ENCODE measurements at places on chromosomes 11 and 22. TPM values are rescaled to one million over a fixed set of nuclear protein-coding genes. Genes with fewer than 3 reads are reported as not detected.
A peak's percentile ranks its signal among the peaks of the same experiment; 100 is the strongest.

The FJX1 gene
- 2.1 TPM for total RNA-seq

DNA sequence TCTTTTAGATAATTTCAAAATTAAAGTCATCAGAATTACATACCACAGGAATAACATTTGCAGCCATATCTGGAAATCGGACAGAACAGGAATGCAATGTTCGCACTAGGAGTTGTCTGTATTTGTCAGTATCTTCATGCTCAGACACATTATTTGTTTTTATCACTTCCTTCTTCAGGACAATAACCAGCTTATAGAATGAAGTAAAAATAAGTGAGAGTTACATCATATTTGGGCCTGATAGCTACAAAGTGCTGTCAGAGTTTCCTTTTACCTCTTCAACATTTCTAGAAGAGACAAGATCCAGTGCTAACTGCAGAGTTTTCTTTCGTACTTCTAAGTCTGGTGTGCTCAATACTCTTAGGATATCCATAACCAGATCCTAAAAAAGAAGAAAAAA, 18.9 kb downstream of the COPB1 start:
- no peak overlapping the region for H3K4me3 ChIP-seq
- H3K27me3 ChIP-seq: no peaks in the 10 kb centered on the region
- no peak for DNase-seq
- H3K36me3 ChIP-seq: peaks cover 94% of the 10 kb centered on the region

- DNase-seq: peak; percentile 97
- no peaks in the 10 kb centered on the region for H3K36me3 ChIP-seq
- H3K4me1 ChIP-seq: peaks cover 46% of the 10 kb centered on the region
- H3K27me3 ChIP-seq: no peaks in the 10 kb centered on the region
Measured at GRCh38 chr11:70854901-70855556, 397.3 kb downstream of the SHANK2 start.

DNA sequence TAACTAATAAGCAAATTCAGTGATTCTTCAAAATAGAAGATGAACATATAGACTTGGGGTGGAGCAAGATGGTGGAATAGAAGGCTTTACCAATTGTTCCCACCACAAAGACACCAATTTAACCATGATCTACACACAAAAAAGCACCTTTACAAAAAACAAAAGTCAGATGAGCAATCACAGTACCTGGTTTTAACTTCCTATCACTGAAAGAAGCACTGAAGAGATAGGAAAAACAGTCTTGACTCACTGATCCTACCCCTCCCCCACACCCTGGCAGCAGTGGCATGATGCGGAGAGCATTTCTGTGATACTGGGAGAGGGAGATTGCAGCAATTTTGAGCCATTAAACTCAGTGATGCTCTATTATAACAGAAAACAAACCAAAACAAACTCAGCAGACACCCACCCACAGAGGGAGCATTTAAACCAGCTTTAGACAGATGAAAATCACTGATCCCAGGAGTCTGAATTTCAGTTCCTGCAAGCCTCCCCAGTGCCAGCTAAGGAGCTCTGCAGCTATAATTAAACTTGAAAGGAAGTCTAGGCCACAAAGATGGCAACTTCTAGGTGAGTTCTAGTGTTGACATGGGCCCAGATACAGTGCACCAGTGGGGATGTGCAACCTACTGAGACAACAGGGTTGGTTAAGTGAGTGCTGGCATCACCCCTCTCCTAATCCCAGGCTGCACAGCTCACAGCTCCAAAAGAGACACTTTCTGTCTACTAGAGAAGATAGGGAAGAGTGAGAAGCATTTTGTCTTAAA, 161.8 kb upstream of the GRIA4 start:
- H3K4me1 ChIP-seq: no peaks in the 10 kb centered on the region
- H3K27me3 ChIP-seq: no peaks in the 10 kb centered on the region
- no peak overlapping the region for H3K27ac ChIP-seq

DNA sequence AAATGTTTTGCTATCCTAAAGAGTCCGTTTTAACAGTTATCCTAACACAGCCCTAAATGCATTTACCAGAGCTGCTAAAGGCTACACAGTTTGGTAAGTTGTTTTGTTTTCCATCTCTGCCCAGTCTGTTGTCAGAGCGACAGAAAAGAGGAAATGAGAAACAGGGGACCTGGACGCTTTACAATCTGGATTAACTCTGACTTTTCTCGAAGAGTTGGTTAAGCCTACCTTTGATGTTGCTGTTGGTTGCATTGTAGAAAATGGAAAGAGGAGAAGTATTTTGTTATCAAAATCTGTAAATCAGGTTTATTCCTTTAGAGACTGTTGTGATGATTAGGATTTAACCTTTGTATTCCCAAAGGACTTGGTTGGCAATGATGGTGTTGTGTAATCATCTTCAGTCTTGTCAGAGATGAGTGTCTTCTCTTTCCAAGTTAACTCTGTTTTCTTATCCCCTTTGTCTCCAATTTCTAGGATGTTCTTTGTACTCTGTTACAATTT, 481 bp downstream of the ANGPTL5 start:
- H3K4me3 ChIP-seq: peak overlapping the region; percentile 58
- DNase-seq: no peak
- peaks cover 6% of the 10 kb centered on the region for H3K4me1 ChIP-seq
- H3K27me3 ChIP-seq: no peaks in the 10 kb centered on the region
- H3K27ac ChIP-seq: peak overlapping the region; percentile 64
- no peaks in the 10 kb centered on the region for H3K36me3 ChIP-seq

DNA sequence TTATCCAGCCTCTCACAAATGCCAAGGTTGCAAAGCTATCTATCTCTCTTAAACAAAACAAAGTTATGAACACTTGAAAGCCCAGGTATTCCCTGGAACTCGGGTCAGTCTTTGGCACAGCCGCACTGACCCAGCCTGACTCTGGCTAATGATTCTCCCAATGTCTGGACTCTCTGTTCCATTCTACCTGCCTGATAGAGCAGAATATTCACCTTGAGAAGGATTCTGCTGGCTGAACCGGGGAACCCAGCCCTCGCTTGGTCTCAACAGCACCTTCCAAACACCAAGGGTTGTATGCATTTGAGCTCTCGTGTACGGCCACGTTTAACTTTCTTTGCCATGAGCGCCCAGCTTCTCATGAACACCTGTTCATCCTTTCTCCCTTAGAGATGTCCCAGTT, 116.8 kb downstream of the ZBTB16 start:
- H3K4me3 ChIP-seq: no peak overlapping the region
- peaks cover 92% of the 10 kb centered on the region for H3K4me1 ChIP-seq
- no peaks in the 10 kb centered on the region for H3K27me3 ChIP-seq
- H3K36me3 ChIP-seq: peaks cover 4% of the 10 kb centered on the region
- H3K27ac ChIP-seq: peak overlapping the region; percentile 100

All from thyroid gland (tissue), 4 donors.